ENCODE measurements at places on chromosomes 11 and 22.

DNA sequence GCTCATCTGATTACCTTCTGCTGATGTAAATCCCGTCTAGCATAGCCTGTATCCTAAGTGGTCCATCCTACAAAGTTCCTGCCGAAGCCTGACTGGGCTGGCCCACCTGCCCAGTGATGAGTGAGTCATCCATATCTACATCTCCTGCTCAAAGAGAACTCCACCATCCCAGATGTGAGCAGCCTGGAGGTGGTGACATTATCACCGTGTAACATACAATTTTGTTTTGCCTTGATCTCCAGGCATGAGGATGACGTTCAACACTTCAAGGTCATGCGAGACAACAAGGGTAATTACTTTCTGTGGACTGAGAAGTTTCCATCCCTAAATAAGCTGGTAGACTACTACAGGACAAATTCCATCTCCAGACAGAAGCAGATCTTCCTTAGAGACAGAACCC is 5.6 kb downstream of the TMA7B start:
- no peak for DNase-seq

DNA sequence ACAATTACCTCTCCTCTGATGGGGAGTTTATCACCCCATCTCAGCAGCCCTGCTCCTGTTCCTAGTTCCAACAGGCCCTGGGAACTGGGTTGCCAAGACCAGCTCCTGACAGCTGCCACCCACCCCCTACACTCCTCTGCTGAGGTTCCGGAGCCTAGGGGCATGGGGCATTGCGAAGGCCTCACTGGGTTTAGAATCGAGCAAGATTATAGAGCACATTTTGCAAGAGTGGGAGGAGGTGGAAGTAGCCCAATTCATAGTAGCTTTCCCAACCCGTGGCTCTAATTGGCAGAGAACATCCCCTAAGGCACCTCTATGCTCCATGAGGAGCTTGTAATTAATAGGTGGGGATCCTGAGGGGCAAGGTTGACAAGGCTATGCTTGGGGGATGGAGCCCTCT is 23.0 kb downstream of the MYEOV start:
- no peak for DNase-seq

GRCh38 chr22:26494506-26494905 is 10.8 kb downstream of the SRRD start:
- DNase-seq: no peak

DNA sequence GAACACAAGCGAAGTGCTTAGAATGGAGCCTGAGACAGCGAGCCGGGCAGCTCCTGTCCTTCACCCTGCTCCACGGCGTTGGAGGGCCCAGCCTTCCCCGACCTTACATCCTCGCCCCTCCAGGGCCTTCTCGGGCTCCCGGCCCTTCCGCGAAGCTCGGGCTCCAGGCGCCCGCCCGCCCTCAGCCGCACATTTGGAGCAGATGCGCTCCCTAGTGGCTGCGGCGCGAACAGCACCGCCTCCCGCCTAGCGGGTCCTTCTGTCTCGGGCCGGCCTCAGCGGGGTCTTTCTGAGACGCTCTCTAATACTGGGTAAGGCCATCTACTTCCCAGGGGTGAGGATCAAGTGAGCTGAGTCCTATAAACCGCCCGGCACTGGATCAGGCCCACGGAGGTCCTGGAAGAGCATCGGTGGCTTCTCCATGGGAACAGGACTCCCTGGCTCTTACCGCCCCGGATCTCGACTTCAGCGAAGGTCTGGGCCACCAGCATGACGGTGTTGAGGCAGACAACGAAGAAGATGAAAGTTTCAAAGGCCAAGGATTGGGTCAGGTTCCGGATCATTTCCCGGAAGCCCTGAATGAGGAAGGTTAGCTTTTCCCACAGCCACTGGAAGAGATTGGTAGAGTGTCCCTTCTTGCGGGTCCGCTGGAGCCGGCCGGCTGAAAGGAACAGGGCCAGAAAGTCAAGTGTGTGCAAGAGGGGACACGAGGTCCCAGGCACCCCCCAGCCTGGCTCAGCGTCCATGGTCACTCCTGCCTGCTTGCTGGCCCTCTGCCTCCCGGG is 3.7 kb downstream of the CATSPER1 start:
- no peak for DNase-seq

DNA sequence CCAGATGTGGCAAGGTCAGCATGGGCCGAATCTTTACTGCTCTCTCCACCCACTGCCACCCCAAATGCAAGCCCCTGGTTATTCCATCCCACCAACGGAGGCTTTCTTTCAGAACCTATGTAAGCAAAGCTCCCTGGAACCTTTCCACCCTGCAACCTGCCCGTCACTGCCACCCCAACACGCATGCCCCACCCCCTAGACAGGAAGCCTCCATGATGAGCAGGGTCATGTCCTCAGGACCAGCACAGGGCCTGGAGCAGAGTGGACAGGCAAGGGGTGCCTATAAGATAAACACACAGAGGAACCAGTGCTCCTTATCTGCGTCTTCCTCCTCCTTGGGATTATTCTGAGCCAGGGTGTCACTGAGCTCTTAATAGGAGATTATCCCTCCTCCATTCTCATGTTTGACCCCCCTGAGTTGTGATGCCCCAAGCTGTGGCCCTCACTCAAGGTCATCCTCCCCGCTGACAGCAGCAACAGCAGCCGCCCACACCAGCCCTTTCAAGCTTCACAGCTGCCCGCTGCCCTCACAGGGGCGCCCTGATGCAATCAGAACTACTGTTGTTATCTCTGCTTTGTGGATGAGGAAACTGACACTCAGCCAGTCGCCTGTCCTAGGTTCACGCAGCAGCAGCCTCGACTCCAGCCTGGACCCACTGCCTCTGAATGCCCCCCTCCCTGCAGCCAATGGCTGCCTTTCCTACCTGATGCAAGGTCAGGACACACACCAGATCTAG is 647.3 kb downstream of the TBC1D22A start:
- no peak for DNase-seq

- no peak for DNase-seq
These were observed 88.8 kb downstream of the MRTFA start for GRCh38 chr22:40547729-40548143.

DNA sequence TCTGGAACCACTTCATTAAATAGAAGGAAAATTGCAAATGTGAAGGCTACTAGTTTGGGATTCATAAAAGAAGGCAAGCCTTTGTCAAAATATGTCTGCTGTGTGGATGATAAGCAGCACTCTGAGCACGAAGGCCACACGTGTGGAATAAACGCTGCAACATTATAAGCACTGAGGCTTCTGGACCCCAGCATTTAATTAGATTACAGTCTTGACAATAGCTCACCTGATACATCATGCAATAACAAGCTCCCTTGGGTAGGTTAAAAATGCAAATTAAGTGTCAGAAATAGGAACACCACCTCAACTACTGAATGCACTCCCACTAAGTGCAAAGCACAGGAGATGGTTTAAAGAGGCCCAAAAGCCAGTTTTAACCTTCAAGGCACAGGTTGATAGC is 179.3 kb downstream of the LARGE1 start:
- no peak for DNase-seq

DNA sequence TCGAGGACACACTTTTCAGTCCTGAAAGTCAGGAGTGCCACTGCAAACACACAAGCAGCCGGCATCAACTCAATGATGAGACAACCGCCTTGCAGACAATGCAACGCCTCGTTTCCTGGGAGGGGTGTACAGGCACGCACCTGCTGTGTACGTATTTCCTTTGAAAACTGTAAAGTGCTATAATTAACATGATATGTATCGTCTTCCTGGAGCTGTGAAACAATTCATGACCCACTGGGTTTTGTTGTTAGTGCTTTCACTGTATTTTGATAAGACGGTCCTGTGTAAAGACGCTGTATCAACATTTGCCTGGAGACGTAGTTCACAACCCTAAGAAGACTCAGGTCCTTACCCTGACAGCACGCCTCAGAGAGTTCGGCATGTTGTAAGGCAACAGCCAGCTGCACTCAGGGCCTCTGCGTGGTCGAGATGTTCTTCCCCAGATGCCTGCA is 105.7 kb upstream of the ANO1 start:
- DNase-seq: no peak

DNA sequence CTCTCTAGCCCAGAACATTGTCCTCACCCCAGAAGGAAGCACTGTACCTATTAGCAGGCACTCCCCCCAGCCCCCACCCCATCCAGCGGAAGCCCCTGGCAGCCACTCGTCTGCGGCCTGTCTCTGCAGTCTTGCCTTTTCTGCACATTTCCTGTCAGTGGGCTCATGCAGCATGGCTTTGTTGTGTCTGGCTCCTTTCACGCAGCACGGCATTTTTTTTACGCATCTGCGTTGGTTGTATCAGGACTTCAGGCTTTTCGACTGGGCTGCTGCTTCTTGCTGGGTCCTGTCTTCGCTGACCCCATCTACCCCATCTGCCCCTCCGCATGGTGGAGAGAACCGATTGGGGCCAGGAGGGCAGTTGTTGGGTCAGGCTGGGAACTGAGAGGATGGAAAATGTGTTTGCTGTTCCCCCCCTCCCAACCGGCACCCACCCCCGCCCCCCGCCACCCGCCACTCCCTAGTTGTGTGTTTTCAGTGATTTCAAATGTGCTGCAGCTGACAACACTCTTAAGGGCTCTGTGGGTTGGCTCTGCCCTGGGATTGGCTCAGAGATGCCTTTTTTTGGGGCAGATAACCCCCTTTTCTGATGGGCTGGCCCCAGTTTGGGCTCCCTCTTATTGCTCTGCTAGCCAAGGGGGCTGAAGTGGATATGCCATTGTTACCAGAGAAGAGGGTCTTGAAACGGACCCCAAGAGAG is 110.0 kb downstream of the KIAA1671 start:
- no peak for DNase-seq

DNA sequence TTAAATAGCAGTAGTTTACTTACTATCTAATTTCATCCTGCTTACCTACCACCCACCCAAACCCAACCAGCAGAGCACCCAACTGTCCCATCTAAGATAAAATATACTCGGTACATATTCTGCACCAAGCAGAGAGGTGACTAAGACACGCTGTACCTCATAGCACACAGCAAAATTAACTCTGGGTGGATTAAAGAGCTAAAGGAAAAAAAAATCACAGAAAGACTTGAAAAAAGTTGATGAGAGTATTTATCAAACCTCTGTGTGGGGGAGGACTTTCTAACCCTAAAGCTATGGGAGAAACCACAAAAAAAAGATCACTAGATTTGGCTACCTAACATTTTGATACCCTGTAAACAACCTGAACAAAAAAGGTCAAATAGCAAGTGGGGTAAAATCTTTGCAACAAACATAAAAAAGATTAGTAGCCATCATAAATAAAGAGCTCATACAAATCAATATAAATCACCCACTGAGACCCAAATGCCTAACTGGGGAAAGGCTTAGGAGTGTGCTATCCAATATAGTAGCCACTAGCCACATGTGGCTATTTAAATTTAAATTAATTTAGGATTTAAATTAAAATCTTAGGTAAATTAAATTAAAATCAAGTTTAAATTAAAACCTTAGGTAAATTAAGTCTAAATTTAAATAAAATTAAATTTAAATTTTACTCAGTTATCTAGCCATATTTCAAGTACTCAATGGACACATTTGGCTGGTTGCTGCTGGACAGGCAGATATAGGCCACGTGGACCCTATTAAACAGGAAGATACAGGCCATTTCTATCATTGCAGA is 25.6 kb upstream of the CD5 start:
- no peak for DNase-seq

- no peak for DNase-seq
These were observed 134.0 kb downstream of the HIPK3 start for GRCh38 chr11:33390944-33391892.

- DNase-seq: no peak
These were observed 5.3 kb downstream of the CFL1 start for GRCh38 chr11:65852508-65853245.

DNA sequence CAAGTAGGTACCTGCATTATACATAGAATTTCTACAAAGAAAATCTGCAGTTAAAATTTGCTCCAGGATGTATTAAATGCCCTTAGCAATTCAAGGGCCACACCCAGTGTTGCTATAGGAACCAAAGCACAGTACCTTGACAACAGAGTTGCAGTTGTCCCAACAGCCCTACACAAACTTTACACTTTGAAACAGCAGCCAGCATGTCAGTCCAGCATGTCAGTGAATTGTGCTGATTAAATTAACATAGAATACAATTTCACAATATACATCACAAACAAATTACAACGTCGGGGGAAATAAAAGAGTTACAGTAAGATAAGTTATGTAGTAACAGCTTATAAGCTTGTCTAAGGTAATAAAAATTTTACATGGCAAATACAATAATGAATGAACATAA is 389.2 kb downstream of the SOX6 start:
- no peak for DNase-seq

DNA sequence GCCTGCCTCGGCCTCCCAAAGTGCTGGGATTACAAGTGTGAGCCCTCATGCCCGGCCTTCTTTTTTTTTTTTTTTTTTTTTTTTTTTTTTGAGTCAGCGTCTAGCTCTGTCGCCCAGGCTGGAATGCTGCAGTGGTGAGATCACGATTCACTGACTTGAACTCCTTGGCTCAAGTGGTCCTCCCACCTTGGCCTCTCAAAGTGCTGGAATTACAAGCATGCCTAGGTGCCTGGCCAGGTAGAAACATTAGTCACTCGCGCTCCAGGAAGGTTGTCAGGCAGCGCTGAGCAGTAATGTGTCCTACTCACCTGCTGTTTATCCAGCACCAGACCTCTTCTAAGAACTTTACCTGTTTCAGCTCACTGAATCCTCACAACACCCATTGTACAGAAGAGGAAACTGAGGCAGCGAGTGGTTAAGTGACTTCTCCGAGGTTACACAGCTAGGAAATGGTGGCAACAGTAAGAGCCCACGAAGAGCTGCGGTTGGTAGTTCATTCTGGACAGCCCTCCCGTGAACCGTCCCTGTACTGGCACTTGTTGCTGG is 496 bp upstream of the CST6 start:
- no peak for DNase-seq

- no peak for DNase-seq
These were observed 22.4 kb downstream of the PANX1 start for GRCh38 chr11:94150704-94151685.

Measured in NCI-H2081 treated with DMSO at 0.1 percent for 48 hours (cell line).